NCI-H2171 treated with DMSO at 0.1 percent for 48 hours (cell line): ENCODE measurements at places on chromosomes 1 and 21.

DNA sequence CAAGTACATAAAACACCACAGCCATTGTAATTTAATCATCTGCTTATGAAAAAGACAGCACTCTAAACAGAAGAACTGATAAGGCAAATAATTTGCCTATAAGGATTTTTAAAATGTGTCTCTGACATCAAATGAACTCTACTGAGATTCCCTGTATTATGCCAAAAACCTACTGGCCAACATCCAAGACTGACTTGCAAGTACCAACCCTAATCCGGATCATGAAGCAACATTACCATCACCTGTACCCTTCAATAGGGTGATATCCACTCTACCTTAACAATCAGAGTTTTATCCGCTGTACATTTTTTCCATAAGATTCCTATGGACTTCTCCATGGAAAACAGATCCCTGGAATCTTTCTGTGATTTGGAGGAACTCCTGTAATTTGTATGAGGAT, 4.6 kb downstream of the RGS7 start:
- DNase-seq, result no peak

- peak; percentile 28 for DNase-seq
These were observed 9.2 kb upstream of the EPHA2 start for GRCh38 chr1:16165073-16165364.

DNA sequence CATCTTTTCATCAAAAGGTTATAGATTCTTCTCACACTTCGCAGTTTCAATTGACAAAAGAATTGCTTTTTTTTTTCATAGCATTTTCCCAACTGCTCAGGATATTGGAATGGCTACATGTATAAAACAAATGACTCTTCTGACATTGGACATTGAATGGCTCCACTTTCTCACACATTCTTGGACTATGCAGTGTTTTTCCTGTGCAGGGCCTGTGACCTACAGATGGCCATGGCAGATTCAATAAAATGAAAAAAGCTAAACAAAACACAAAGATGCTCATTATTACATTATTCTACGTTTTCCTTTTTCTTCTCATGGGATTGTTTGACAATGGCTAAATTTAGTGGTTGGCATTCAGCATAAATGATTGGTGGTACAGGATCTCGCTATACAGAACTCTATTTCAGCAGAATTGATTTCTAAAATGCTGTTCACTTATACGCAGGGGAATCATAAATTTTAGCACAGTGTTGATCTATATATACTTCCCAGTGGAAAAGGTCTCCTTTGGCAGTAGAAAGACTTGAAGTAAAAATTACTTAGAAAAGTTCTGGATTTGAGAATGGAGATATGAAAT, 115.6 kb upstream of the ADAMTS5 start:
- DNase-seq, result no peak

DNA sequence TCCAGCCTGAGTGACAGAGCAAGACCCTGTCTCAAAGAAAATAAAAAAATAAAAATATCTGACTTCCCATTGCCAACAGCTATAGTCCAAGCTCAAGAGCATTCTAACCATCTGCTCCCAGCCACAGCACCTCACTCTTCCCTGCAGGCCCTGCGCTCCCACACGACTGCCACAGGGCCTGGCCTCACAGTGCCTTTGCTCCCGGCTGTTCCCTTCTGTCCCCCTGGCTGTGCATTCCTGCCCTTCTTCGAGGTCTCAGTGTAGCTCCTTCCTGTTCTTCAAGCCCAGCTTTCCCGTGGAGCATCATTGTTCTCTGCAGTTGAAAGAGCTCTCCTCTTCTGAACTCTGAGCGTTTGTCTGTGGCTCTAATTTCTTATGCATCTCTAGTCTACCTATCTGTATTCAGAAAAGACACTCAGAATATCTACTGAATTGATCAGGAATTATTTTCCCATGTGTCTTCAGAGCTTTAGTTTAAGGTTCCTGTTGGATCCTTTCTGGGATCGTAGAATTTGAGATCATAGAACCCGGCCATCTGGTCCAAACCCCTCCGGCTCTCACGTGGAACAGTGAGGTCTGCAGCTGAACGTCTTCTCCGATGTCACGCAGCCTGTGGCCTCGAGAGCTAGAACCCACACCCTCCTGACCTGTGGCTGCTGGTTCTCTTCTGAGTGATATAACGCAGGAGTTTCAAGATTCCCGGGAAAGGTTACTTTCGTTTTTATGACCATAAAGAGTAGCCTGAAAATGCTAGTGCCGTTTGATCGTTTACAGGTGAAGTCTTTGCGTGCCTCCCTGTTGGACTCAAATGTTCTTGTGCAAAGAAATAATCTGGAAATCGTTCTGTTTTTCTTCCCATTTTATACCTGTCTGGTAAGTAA, 54.4 kb downstream of the DOP1B start:
- no peak for DNase-seq

- DNase-seq, result no peak
These were observed 6.7 kb downstream of the TMEM201 start for GRCh38 chr1:9595156-9595967.

- no peak for DNase-seq
These were observed 37.8 kb upstream of the TMPRSS2 start for GRCh38 chr21:41545500-41546359.

- no peak for DNase-seq
These were observed 216.6 kb downstream of the GREM2 start for GRCh38 chr1:240395336-240395735.

GRCh38 chr21:33968080-33968994, 52.7 kb upstream of the ATP5PO start:
- no peak for DNase-seq

GRCh38 chr1:175176246-175176645, 16.3 kb downstream of the KIAA0040 start:
- no peak for DNase-seq

DNA sequence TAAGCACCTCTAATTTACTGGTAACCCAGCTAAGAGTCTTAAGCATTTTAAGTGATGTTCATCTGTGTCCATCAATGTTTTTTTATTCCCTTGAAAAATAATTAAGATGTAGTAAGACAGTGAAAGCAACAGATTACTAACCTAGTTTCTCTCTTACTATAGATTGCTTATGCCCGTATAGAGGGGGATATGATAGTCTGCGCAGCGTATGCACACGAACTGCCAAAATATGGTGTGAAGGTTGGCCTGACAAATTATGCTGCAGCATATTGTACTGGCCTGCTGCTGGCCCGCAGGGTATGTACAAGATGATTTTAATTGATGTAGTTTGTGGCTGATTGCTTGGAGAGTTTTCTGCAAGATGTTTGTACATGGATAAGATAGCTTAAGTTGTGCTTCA, 2.8 kb downstream of the RPL5 start:
- DNase-seq, result no peak

- no peak for DNase-seq
These were observed 17.4 kb upstream of the KCNAB2 start for GRCh38 chr1:6028042-6028850.

GRCh38 chr1:193412748-193413147, 226.3 kb upstream of the B3GALT2 start:
- DNase-seq, result no peak

- DNase-seq, result no peak
These were observed 21.1 kb downstream of the SNAP47 start for GRCh38 chr1:227756172-227756959.

GRCh38 chr1:115189814-115190539, 100.7 kb upstream of the TSPAN2 start:
- no peak for DNase-seq

DNA sequence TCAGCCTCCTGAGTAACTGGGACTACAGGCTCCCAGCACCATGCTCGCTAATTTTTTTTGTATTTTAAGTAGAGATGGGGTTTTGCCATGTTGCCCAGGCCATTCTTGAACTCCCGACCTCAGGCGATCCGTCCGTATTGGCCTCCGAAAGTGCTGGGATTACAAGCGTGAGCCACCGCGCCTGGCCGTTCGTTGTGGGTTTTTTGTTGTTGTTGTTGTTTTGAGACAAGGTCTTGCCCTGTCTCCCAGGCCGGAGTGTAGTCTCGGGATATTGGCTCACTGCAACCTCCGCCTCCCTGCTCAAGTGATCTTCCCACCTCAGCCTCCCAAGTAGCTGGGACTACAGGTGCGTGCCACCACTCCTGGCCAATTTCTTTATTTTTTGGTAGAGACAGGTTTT, 4.7 kb upstream of the INAVA start:
- DNase-seq, result no peak

DNA sequence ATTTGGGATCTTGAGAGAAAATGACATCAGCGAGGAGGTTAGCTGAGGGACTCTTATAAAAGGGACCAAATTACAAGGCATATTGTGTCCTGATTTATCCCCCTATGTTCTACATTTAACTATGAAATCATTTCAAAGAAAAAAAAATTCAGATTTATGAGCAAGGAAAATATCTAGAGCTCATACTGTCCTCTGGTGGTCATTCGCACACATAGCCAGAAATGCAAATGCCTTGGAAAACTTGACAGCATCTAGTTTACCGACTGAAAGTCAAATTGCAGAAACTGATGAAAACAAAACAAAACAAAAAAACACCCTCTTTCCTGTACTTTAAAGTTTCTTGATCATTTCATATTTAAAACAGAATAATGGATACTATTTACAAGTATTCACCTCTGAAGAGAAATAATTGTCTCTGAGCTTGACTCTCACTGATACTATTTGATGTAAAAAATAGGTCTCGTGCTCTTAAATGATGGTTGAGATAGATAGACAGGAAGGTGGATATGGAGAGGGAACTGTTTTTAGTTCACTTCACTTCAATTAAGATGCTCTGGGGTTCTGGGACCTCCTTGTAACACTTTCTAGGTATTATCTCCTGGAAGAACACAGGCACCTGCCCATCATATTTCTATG, 253.8 kb downstream of the PCP4 start:
- DNase-seq, result peak; percentile 68

GRCh38 chr1:218165701-218166114, 119.4 kb upstream of the RRP15 start:
- no peak for DNase-seq

DNA sequence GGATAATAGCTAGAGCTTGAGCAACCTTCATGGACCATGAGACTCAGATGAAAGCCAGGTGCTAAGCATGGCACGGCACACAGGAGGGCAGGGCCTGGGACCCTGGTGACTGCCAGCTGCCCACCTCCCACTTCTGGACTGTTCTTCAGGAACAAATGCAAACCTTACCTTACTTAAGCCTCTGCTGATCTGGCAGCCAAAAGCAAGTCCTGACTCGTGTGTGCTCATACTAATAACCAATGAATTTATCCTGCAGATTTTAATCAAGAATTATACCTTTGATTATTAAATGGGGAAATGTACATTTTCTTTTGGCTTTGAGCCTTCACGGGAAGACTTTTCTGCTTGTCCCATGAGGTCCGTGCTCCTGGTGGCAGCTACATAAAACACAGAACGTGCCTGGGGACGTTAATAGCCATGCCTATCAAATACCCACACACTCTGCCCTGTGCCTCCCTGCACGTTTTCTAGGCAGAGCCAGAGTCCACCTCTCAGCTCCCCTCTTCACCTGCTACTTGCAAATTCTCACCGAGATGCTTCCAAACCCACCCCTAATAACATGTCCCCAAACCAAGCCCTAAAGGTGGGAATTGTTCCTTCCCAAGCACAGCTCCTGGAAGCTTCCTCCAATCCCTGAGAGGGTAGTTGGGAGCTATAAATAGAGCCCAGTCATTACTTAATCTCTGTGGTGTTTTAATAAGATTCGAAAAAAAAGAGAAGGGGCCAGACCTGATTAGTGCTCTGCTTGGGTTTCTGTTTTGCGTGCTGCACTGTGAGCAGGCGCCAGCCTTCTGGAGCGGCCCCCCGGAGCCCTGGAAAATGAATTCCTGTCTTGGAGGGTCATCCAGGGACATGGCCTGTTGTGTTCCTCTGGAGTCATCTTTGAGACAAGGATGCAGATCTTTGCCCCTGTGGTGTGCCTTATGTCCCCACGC, 33.5 kb downstream of the SLC1A7 start:
- no peak for DNase-seq

DNA sequence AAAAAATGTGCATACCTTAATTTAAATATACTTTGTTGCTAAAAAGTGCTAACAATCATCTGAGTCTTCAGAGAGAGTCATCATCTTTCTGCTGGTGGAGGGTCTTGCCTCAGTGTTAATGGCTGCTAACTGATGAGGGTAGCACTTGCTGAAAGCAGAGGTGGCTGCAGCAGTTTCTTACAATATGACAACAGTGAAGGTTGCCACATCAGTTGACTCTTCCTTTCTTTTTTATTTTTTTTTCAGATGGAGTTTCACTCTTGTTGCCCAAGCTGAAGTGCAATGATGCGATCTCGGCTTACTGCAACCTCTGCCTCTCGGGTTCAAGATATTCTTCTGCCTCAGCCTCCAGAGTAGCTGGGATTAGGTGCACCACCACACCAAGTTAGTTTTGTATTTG, 2.6 kb upstream of the CFAP45 start:
- DNase-seq, result no peak

GRCh38 chr21:16578912-16579311, 849.1 kb downstream of the USP25 start:
- DNase-seq, result no peak

GRCh38 chr1:210236386-210236839, 3.8 kb downstream of the SERTAD4 start:
- no peak for DNase-seq

DNA sequence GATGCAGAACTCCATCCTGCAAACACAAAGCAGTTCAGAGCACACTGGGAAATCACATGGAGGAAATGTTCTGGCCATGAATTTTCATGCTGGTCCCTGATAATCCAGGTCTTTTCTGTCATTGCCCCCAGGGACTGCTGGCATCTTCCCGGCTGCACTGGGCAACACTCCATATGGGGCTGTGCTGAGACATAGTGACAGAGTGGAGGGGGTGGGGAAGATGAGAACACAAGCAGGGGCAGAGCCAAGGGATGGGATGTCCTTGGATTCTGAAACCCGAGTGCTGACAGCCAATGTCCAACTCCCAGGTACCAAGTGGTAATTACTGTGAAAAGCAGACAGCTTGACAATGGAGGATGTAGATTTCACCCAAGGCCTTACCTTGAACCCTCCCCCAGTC, 185.7 kb downstream of the HIVEP3 start:
- no peak for DNase-seq

- no peak for DNase-seq
These were observed 842 bp upstream of the ZC3H12A start for GRCh38 chr1:37473431-37474045.

- DNase-seq, result no peak
These were observed 33.2 kb upstream of the CD55 start for GRCh38 chr1:207288315-207288714.

GRCh38 chr1:111392042-111392441, 35.5 kb downstream of the OVGP1 start:
- DNase-seq, result no peak

DNA sequence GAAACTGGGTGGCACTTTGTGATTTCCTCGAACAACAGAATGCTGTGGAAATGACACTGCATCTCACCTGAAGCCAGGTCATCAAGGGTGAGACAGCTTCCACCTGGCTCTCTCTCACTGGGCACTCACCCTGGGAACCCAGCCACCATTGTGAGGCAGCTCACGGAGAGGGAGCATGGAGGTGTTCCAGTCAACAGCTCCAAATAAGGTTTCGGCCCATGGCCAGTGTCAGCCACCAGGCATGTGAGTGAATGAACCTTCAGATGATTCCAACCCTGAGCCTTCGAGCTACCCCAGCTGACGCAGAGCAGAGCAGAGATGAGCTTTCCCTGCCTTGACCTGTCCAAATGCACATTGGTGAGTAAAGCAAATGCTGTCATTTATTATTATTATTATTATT, 58.1 kb downstream of the SYDE2 start:
- DNase-seq, result no peak

- no peak for DNase-seq
These were observed 22.9 kb upstream of the ARHGEF10L start for GRCh38 chr1:17516303-17517214.
